ENCODE measurements at places on chromosomes 3 and 15.

GRCh38 chr3:129598000-129598381 is 8.5 kb downstream of the PLXND1 start:
- no peak for DNase-seq

DNA sequence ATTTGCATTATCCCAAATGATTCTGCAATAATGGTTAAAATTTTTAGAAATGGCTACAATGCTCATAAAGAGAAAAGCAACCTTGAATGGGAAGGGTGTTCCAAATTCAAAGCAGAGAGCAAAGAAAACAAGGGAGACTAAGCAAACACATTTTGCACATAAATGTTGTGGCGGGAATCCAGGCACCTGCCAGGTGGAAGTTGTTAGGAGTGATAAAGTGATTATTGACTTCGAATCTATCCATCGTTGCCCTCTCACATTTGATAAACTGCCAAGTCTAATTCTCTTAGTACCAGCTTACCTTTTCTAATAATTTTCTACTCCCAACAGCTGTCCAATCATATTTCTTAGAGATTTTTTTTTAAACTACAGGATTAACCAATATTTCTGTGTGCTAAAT is 244.5 kb downstream of the CACNA2D3 start:
- DNase-seq = no peak

- DNase-seq = no peak
Observed at GRCh38 chr15:97944724-97945123, 15.8 kb upstream of the ARRDC4 start.

DNA sequence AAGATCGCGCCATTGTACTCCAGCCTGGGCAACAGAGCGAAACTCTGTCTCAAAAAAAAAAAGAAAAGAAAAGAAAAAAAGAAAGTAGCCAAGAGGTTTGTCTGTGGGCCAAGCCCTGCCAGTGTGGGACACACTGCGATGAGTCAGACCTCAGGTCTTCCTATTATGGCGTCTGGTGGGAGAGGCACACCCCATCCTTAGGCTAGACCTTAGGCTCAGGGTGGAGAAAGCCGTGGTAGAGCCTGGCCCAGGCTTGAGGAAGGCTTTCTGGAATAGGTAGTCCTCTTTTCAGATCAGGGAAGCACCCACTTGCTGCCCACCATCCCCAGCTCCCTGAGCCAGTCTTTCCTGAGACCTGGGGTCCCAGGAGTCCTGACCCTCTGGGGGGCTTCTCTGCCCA is 6.0 kb downstream of the HEMK1 start:
- no peak for DNase-seq

GRCh38 chr3:15778332-15778858 is 19.4 kb downstream of the ANKRD28 start:
- no peak for DNase-seq

DNA sequence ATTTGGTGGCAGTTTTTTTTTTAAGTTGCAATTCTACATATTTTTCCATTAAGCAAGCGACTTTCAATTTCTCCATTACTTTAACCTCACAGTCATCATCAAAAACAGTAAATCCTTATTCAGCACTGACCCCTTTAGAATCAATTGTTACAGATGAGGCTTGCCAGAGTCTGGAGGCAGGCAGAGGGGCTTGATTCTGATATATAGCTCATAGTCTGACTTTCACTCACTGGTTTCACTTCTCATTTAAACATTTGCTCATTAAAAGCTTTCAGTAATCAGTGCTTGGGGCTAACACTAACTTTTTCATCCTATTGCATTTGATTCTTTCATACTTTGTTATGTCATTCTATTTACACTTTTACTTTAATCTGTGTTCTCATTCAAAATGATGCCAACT is 88.4 kb downstream of the PYDC2 start:
- DNase-seq = no peak

- peak; percentile 5 for DNase-seq
Observed at GRCh38 chr15:96893159-96893906, 562.8 kb downstream of the NR2F2 start.

DNA sequence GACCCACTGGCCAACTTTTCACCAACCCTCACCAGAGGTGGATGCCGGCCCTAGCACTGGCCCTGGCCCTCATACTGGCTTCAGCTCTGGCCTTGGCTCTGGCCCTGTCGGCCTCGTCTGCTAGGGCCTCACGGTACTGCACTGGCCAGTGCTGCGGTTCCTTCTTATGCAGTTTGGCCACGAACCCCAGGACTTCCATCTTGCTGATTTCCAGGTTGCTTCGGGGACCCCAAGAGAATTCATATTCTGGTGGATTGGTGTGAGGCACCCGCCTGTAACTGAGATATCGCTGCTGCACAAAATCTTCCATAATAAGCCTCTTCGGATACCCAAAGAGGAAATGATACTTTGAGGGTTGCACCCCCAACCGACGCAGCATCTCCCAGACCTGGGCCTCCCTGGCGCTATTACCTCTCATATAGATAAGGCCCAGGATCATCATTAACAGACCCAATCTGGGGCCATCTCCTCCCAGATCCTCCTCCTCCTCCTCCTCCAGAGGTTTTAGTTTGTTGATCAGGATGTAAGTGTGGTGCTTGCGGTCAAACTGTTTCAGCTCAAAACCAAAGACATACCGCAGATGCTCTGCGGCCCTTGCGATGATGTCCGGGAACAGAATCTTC is 883 bp downstream of the MAGEF1 start:
- DNase-seq = no peak

GRCh38 chr3:188316021-188316722 is 162.2 kb downstream of the LPP start:
- no peak for DNase-seq

DNA sequence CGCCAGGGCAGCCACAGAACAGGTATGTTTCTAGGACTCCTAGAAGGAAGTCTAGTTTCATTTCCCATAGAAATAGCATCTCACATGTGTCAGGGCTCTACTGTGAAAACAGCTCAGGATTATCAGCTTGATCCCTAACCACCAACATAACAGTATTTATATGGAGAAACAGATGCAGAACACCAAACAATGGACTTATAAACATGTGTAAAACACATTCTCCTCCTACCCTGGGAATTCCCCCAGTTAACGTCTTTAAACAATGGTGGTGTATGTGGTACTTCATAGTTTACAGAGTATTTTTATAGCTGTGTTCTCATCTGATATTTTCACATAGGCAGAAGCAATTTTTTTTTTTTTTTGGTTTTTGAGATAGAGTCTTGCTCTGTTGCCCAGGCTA is 9.7 kb downstream of the TNFSF10 start:
- DNase-seq = no peak

GRCh38 chr3:53425936-53426335 is 68.5 kb upstream of the CACNA1D start:
- DNase-seq = no peak

- DNase-seq = no peak
Observed at GRCh38 chr3:58326267-58326900, 6.3 kb upstream of the PXK start.

- no peak for DNase-seq
Observed at GRCh38 chr3:50304601-50305000, 1.2 kb upstream of the HYAL1 start.
